ENCODE measurements at places on chromosomes 2 and 18. TPM values are rescaled to one million over a fixed set of nuclear protein-coding genes. Genes with fewer than 3 reads are reported as not detected.

DNA sequence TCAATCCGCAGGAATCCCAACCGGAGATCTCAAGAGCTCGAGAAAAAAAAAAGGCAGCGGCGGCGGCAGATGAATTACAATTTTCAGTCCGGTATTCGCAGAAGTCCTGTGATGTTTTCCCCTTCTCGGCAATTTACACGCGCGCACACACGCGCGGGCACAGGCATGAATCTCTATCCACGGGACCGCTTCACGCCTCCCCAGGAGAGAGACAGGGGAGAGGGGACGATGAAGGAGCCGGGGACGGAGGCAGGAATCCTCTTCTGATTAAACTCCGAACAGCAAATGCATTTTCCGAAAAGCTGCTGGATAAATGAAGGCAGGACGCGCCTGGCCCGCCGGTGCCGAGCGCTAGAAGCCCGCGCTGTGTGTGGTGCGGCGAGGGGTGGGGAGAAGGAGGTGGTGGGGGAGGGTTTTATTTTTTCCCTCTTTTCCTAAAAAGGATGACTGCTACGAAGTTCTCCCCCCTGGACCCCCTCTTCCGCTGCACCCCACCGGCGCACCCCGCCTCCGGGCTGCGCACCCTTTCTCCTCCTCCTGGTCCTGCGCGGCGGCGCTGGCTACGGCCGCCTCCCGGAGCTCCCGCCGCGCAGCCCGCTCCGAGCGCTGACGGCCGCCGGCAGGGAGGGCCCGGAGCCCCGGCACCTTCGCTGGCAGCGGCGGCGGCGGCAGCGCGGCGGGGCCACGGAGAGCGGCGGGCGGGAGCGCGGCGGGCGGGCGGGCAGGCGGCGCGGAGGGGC is at the start of gene BCL2:
Gene BCL2 (minus strand): TSS at position 387 of the 740 bp plus-strand sequence.
- DNase-seq: no peak

GRCh38 chr2:134190807-134191203 is 63.1 kb upstream of the MGAT5 start:
- DNase-seq: no peak

GRCh38 chr2:105712166-105712915 is 32.4 kb upstream of the NCK2 start:
- DNase-seq: no peak

- no peak for DNase-seq
These were observed 7.4 kb downstream of the DYSF start for GRCh38 chr2:71460595-71461303.

DNA sequence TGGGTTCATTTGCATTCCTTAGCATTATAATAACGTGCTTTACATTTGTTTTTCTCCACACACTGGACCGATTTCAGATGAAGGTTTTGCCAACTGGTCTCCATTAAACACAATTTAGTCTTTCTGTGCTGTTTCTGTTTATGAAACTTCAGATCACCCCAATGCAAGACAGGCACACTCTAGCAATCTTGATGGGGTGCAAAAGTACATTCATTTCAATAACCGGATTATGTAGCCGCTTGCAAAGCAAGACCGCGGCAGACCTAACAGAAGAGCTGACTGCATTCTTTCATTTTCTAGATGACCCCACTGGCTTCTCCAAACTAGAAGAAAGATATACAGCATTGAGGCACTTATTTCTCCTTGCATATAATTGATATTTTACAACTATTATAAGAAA is 301.5 kb downstream of the PIEZO2 start:
- no peak for DNase-seq

GRCh38 chr2:204591225-204591624 is 46.0 kb downstream of the PARD3B start:
- no peak for DNase-seq

Gene UGT1A10
- not detected for total RNA-seq

Gene EGR4
- total RNA-seq: 0.09 TPM

Data from pancreas (tissue), 10 donors.